ENCODE measurements at places on chromosomes 11 and 22.

DNA sequence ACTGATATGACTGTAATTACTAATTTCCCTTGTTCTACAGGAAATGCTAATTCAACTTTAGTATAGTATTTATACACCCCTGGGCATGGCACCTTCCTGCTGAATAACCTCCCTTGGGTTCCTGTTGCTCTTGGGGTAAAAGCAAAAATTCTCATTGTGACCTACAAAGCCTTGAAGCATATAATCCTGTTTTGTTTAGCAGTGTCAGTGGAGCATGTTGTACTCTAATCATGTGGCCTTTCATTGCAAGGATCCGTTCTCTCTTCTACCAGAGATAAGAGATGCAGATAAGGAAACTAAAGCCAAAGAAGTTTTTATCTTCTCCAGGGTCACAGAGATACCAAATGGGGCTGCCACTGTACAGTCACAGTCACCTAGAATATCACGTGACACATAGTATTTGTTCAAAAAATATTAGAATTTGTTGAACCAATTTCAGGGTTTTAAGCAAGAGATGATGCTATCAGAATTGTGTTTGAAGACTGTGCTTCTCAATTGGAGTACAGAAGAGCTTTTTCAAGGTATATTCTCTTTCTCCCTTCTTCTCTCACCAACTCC, 25.1 kb downstream of the CSRP3 start:
- no peak for DNase-seq

DNA sequence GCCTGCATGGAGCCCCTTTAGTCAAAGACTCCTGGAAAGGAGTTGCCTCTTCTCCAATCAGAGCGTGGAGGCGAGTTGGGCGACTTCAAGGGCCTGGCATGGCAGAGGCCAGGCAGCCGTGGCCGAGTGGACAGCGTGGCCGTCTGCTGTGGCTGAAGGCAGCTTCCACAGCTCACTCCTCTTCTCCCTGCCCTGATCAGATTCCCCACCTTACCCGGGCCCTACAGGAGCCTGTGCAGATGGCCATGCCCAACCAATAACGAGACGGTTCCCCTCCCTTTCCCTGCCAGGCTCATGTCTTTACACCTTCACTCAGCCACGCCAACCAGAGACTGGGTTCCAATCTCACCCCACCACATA, 20.0 kb upstream of the SLC22A12 start:
- no peak for DNase-seq

DNA sequence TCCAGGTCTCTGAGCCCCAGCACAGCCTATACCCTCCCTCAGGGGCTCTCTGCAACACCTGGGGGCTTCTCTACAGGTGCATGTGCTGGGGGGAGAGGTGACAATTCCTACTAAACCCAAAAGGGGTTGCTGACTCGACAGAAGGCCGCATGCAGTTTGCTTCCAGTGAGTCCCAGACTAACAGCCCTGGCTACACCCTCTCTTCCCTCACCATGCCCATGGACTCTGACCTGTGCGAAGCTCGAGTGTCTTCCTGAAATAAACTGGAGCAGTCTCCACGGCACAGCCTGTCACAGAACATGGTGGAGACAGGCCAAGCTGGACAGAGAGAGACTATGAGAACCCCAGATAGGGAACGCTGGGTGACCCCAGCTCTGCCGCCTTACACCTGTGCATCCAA, 16.6 kb downstream of the PLEKHA7 start:
- no peak for DNase-seq

GRCh38 chr11:2381494-2382128, 4.5 kb downstream of the CD81 start:
- no peak for DNase-seq

DNA sequence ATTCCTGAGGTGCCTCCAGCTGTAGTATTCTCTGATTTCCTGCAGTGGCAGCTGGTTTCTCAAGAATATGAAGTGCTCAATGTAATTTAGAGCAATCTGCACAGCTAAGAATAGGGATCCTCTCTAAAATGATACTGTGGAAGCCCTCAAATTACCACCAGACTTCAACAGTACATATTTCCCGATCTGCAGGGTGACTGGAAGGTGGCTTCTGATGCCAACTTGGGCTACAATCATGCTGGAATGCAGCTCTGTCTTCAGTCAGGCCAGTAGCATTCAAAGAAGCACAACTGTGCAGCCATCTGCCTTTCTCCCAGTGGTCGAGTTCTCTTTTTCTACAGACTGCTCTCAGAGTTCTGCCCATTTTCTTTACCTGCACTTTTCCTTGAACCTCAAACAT, 55.5 kb upstream of the CD5 start:
- no peak for DNase-seq

GRCh38 chr22:32632512-32633315, 158.1 kb downstream of the FBXO7 start:
- no peak for DNase-seq

DNA sequence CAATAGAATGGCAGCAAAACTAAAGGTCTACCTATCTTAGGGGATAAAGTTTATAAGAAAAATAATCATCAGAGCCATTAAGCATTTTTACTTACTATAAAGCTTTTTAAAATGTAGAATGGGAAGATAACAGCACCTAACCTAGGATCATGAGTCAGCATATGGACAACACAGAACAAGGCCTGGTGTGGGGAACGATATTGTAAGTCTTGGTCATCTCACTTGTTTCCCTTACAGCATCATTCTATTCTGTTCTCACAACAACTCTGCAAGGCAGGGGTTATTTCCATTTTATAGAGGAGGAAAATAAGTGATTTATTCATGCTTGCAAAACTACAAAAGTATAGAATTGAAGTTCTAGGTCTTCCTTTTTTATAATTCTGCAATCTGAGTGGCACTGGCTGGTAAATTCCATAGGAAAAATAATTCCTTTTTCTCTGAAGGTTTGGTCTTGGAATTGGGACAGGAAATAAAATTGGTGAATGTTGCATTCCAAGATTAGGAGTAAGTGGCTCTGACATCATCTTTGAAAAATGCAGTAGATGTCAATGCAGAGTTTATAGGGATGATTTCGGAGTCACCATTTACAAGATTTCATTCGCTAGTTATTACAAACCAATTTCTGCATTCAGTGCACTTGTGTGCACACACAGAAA, 423.0 kb downstream of the DYNC2H1 start:
- no peak for DNase-seq

- no peak for DNase-seq
Observed at GRCh38 chr11:47943721-47944586, 36.4 kb upstream of the PTPRJ start.

DNA sequence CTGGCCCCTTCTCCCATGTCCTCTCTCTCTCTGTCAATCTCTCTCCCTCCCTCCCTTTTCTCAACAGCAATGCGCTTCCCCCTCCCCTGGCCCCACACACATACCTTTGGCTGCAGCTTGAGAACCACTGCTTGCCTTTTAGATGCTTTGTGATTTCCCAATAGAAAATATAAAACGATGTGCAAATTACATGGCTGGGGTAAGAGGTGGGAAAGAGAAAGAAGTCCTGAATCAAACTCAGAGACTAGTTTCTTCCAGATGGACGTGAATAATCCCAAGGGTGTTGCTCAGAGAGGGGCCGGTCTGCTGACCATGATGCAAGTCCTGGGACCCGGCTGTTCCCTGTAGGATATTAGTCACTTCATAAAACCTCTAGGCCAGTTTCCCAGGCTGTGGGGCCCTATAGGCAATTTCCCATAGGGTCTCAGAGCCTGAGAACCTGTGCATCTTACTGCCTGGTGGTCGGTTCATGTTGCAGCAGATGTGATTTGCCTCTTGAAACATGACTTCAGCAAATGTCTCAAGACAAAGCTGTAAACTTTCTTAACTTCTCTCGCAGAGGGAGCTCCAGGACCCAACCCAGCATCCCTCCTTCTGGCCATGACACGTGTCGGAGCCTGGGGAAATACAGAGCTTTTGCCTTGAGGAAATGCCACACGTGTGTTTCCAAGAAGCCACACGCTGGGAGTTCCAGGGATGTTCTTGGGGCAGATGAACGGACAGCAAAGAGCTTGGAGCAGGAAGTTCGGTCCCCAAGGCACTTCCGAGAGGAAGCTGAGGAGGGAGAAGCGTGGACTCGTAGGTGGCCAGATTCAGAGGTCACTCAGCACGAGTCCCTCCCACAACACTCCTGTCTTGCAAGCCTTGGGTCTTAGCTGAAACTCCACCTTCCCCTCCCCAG, 34.5 kb upstream of the ETS1 start:
- DNase-seq, result no peak

GRCh38 chr11:115208808-115209259, 295.4 kb downstream of the CADM1 start:
- DNase-seq, result no peak

GRCh38 chr11:86291466-86292262, 10.4 kb upstream of the HIKESHI start:
- DNase-seq, result peak; percentile 32

DNA sequence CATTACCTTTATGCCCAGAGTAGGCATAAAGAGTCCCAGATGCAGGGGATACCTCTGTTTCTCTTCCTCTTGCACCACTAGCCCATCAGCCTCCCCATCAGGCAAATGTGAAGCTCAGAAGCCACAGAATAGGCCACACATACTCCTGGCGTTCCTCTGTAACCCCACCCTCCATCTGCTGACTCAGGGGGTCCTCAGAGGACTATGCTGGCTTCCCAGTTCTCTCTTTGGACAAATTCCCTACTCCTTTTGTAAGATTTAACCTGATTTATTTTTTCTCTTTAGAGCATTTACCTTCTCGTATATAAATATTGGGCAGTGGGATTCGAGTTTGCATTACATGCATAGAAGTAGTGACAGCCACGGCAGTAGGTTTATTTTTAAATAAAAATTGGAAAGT, 262.3 kb upstream of the CADM1 start:
- no peak for DNase-seq

DNA sequence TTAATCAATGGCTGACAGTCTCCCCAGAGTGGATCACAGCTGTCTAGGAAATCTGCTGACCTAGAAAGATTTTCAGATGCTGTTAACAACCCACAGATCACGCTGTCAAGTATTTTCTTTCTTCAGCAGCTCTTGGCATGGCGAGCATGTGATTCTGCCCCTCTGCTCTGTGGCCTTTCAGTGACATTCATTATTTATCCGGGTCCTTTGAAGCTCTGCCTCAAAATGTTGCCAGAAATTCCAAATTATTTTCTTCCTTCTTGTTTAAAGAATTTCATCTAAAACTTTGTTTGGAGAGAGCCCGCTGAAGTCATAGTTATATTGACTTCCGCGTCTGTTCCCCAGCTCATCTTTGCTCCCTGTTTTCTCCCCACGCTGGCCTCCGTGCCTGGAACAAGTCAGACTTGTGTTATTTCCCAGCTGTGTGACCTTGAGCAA, 134.1 kb downstream of the COMMD9 start:
- no peak for DNase-seq

GRCh38 chr11:112247201-112247600, 13.5 kb downstream of the PLET1 start:
- no peak for DNase-seq

GRCh38 chr11:12449961-12450715, 72.8 kb downstream of the PARVA start:
- DNase-seq, result no peak

Data from T-helper 22 cell (primary cell).